ENCODE measurements at places on chromosomes 3 and 15.

- DNase-seq: no peak
Measured at GRCh38 chr15:41160639-41161315, 44.7 kb upstream of the INO80 start.

- peak; percentile 40 for DNase-seq
Measured at GRCh38 chr3:169660709-169661360, 2.7 kb downstream of the MECOM start.

DNA sequence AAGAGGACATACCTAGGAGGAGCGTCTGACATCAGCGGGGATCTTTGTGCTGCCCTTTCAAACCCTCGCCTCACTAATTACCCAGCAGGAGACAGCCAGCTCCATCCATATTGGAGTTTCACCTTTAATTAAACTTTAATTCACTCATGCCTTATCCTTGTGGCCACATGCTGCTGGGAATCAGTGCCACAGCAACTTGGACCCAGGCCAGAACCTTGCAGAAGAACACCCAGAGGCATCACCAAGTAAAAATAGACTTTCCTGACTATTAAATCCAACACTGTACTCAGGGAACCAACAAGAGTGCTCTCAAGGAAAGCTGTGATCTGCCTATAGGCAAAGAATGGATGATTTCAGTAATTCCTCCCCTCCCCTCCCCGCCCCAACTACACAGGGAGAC, 23.9 kb downstream of the EIF1B start:
- DNase-seq: no peak

- peak; percentile 50 for DNase-seq
Measured at GRCh38 chr15:70248116-70249025, 150.7 kb upstream of the TLE3 start.

GRCh38 chr3:84066915-84067314, 891.9 kb upstream of the CADM2 start:
- peak; percentile 12 for DNase-seq

GRCh38 chr15:69002783-69003182, 11.7 kb upstream of the NOX5 start:
- no peak for DNase-seq

GRCh38 chr3:105957722-105958121, 88.9 kb upstream of the CBLB start:
- no peak for DNase-seq

DNA sequence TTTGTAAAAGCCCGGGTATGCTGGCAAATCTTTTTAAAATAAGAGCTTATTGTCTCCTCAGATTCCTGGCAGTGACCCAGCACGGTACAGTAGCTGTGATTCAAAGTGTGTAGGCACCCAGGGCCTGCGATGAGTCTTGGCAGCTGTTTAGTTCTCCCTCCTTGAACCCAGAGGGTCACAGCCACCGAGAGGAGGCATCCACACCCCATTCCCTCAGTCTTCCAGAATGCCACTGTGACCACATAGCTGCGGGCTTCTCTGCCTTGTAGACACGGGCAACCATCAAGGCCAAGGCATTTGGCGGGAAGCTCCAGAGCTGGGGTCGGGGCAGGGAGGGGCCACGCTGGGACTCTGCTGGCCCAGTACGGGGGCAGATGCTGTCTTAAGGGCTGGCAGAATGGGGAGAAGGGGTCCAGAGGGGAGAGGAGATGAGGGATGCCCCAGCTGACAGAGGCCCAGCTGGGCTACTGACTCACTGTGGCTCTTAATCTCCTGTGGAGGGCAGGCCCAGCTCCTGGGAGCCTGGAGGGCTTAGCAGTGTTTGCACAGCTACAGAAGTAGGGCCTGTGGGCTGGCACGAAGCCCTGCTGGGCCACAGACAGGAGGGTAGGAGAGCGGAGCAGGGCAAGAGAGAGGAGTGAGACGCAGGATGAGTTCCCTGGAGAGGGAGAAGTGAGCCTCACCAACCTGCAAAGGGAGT, 68.8 kb upstream of the DLG1 start:
- DNase-seq: no peak

- DNase-seq: no peak
Measured at GRCh38 chr3:177832880-177833279, 635.6 kb upstream of the TBL1XR1 start.

DNA sequence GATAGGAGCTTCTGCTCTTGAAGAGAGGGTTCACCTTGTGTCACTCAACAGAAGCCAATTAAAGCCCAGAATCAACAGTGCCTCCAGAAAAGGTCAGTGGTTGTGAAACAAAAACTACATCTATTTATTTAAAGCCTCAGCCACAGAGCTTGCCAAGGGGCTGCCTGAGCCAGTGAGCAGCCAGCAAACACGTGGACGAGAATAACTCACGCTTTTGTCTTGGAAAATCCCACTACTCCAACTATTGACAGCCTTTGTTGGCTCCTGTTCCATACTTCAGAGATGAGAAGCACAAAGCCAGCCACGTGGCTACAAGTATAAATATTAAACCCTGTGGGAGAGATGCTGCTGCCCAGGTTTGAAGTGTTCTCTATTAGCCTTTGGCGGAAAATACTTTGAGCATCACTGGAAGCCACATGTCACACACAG, 10.3 kb downstream of the GPR156 start:
- no peak for DNase-seq

- DNase-seq: no peak
Measured at GRCh38 chr3:123540285-123540684, 44.6 kb downstream of the HACD2 start.

DNA sequence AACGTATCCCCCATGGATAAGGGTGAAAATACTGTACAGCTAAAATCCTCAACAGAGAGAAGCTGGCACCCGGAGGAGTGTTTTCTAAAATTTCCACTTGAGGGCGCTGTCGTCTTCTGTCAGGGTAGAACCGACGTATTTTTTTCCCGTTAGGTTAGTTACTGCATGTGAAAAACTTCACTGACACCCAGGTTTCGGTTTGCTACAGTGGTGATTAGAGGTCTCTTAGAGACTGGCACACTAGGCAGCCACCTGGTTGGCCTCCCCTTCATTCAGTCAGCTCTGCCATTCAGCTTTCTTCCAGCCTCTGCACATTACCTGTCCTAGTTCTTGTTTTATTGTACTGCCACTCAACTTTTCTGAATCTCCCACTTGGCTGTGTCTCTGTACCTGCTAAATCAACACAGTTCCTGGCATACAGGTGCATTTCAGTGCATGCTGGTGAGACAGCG, 18.4 kb downstream of the CCK start:
- DNase-seq: peak; percentile 76

- no peak for DNase-seq
Measured at GRCh38 chr3:162743091-162743490, 1246.5 kb downstream of the OTOL1 start.

DNA sequence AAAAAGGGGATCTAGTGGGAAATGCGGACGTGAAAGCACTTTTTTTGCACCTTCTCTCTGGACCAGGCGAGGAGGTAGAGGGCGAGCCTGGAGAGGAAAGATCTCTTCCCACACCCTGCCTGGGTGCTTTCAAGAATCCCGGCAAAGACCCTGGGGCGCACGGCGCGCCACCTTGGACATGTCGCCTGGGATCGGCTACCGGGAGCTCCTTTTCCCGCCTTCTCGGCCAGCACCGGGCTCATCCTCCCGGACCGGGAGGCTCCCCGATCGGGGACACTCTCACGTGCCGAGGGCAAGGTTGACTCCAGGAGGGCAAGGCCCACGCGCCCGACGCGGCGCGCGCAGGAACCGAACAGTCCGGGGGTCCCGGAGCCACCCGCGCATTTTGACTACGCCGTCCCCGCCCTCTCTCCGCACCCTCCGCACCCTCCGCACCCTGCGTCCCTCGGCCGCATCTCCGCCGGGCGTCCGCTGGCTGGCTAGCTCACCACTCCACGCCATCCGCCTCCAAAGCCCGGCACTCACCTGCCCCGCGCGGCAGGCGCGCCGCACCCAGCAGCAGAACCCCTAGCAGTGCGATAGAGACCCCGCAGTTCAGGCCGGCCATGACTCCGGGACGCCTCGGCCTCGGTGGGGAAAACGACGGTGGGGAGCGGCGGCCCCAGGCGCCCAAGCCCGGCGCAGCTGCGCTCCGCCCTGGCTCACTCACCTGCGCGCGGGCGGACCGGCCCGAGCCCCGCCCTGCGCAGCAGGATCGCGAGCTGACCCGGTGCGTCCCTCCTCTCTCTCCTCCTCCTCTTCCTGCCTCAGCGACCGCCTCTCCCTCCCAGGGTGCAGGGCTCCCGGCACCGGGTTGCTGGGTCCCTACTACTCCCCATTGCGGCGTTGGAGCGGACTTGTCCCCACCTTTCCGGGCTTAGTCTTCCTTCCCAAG, at the start of gene CDCP1:
Gene CDCP1 (minus strand): TSS at position 698 of the 934 bp plus-strand sequence. CDS start 91 bp downstream, at position 607.
- no peak for DNase-seq

GRCh38 chr3:183259621-183260020, 6.6 kb downstream of the B3GNT5 start:
- DNase-seq: no peak

DNA sequence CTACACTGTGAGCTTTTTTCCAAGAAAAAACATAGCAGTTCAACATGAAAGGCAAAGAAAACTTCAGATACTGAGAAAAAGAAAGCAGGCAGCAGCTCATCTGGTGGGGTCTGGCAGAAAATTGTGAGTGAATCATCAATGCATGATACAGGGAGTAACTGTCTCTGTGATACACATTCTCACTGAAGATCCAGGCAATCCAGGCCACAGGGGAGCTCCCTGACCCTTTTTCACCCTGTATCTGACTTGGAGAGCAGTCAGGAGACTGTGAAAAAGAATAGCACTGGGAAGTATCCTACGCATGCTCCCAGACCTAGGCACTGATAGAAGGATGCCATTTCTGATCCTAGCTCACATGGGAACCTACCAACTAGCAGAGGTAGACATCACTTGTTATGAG, 269.8 kb downstream of the MBNL1 start:
- DNase-seq: no peak

- no peak for DNase-seq
Measured at GRCh38 chr3:13207975-13208705, 134.9 kb upstream of the IQSEC1 start.

GRCh38 chr15:60751985-60752952, 273.3 kb upstream of the ICE2 start:
- DNase-seq: no peak

DNA sequence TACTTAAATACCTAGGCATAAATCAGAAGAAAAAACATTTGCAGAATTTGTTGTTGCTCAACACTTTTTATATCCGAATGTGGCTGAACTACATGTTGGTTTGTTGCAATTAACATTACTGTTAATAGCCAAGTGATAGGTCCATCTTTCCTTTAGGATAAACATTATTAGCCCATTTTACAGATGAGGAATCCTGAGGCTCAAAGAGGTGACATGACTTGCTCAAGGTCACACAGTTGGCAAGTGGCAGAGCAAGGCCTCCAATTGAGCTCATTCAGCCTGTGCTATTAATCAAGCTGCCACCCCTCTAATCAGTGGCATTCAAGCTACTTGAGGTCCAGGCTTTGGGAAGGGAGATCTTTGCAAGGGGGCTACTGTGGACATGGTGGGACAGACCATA, 125.8 kb upstream of the ATP2B2 start:
- no peak for DNase-seq

DNA sequence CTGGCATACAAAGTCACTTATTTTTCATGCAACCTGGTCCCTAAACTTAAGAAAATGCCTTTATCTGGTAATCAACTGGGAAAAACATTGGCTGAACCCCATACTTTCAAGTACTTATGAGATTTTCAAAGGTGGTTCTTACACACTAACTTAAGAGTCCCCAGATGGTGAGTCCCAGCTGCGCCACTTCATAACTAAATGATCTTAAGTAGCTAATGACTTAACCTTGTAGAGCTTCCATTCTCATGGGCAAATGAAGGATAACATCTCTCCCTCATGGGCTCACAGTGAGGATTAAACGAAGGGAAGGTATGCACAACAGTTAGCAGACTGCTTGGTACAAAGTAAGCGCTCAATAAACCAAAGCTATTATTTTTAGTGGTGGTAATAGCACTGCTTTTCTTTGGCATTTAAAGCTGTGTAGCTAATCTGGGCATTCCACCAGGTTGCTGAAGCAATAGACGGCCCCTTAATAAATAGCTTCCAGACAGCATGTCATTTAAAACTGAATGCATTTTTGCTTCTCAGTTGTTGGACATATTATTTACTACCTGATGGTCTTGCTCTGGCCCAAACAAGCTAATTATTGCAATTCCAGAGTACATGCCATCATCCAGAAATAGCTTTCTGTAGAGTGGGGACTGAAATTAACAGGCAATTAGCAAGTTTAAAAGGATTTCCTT, 55.4 kb downstream of the LIPC start:
- no peak for DNase-seq

DNA sequence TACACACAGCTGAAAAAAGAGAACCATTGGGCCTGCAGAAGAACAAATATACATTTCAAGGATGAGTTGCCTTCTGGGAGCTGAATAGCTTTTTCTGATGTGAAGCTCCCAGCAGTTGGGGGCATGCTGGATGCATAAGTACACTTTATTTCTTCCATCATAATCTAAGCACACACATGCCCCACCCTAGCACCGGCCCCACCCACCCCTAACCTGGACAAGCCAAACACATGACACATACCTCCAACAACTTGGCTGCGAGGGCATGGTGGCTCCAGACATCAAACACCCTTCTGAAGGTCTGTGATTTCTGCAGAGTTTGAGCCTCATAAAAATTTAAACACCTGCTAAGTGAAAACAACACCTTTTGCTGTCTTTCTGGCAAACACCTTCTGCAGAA, 307.2 kb upstream of the TRIM42 start:
- no peak for DNase-seq

DNA sequence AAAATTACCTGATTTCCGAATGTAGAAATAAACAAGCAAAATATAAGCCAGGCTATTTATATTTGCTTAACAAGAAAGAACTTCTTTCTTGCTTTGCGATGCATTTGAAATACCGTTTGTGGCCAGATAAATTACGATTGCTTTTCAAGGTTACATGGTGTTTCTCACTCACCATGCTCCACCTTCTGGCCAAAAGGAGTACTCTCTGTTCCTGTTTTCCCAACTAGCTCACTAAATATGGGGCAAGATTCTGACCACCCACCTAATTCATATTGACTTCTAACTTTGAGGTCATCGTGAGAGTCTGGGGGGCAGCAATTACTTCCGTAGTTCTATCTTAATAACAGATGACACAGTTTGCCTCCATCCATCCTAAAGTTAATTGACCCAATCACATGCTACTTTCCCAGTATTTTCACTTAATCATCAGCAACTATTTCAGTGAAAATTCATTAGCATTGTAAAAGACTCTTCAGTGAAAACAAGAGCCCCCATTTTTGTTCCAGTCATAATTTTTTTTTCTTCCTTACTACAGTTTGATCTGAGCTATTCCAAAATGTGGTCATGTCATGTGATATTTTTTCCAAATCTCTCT, 25.9 kb downstream of the ACP3 start:
- DNase-seq: peak; percentile 64

- DNase-seq: peak; percentile 84
Measured at GRCh38 chr15:62389885-62390790, 225.1 kb upstream of the C2CD4B start.

DNA sequence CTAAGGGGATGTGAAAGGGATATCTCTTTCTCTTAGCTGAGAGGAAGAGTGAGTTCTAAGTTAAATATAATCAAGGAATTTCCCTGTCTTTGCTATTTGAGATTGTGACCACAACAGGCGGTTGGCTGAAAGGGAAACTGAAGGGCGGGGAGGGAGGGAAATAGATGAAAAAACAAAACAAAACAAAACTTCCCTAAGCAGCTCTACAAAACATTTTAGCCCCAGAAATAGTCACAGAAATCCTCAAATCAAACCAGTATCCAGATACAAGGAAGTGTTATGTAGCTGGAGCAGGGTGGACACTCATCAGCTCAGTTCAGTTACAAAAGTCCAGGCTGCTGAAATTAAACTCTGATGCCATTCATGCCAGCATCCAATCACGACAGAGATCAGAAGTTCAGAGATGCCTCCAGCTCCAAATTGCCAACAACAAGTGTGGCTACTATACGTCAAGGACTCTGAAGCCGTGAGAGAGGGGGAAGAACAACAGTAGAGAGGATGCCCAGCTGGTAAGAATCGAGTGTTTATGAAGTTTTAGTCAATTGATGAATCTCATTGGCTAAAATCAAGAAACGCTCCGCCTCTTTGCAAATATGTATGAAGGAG, 319 bp upstream of the TP63 start:
- no peak for DNase-seq
